ENCODE measurements at places on chromosomes 7 and 10. TPM values are rescaled to one million over a fixed set of nuclear protein-coding genes. Genes with fewer than 3 reads are reported as not detected.

DNA sequence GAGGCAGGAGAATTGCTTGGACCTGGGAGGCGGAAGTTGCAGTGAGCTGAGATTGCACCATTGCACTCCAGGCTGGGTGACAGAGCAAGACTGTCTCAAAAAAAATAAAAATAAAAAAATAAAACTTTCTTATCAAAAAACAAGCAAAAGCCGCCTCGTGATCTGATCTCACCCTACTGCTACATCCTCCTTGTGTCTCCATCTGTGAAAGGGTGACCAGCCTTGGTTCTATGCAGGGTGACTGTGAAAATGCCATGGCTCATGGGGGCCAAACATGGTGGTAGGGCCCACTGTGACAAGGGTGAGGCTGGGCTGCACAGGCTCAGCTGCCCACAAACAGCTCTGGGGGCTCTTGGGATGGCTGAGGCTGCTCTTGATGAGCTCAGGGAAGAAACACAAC is 968 bp upstream of the OPN4 start:
- no peak for DNase-seq

- no peak for DNase-seq
Measured at GRCh38 chr10:118032564-118032963, 14.2 kb downstream of the RAB11FIP2 start.

Gene PLXNA4
- 6.9 TPM for polyA plus RNA-seq

Gene CPA5
- polyA plus RNA-seq, result 1.5 TPM

Gene NSUN6
- 26.5 TPM for polyA plus RNA-seq

Gene CCDC172
- polyA plus RNA-seq, result not detected

- DNase-seq, result no peak
Measured at GRCh38 chr7:672891-673290, 53.6 kb upstream of the DNAAF5 start.

DNA sequence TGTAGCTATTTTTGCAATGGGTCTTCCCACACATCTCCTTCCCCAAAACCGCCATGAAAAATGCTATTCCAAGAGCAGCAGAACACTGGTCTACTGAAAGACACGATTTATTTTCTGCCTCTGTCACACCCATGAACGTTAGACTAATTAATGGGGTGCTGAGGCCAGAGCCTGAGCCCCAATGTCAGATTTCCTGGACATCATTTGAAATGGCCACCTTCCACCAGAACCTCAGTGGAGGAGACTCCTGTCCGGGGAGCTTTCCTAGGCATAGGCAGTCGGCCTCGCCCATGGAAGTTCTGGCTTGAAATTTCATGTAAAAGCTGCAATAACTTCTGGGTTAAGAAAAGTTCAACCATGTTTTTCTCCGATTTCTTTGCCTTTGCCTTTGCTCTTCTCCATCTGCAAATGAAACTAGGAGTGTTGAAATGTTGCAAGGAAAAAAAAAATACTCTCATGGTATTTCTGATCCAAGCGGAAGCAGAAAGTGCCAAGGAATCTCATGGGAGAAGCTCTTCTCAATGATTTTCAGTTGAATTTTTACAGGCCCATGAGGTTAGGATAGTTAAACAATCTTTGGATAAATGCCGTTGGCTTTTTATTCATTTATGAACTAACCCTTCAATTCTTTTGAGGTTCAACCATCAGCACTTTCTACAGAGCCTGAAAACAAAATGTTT is 570.8 kb upstream of the MGMT start:
- peak; percentile 95 for DNase-seq

DNA sequence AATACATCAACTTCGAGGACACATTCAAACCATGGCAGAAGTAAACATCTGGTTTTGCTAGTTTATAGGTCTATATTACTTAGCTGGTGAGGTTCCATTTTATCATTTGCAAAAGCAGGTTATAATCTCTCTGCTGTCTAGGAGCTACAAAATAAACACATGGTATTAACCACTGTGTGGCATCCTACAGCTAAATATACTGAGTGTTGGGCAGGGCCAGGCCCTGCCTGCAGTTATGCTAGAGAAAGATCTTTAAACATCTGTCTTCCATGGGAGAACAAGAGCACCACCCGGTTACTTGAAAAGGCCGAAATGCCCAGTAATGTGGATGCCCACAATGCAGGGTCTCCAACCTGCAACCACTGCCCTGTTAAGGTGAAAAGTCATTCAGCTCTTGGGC is 20.6 kb upstream of the FKBP9 start:
- DNase-seq, result no peak

DNA sequence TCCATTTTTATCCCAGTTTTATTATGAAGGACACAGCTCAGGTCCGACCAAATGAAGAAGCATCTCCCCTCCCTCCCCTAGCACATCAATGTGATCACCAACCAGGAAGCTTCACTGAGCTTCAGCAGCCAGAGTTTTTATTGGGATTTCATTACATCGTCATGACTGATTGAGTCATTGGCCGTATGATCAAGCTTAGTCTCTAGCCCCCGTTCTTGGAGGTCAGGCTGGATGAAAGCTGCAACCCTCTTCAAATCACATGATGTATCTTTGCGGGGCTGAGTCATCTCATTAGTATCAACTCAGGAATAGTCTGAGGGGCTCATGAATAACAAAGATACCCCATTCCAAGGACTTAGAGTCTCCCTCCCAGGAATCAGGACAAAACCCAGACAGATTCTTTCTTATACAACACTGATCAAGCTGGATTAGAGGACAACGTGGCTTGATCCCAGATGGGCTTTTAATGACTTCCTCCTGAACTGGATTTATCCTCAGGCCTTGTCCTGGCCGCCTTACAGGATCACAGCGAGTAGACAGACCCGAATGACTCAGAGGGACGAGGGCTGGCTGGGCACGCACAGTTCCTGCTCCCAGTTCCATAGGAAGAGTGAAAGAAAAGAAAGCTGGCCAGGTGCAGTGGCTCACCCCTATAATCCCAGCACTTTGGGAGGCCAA is 14.5 kb downstream of the LIMK1 start:
- no peak for DNase-seq

DNA sequence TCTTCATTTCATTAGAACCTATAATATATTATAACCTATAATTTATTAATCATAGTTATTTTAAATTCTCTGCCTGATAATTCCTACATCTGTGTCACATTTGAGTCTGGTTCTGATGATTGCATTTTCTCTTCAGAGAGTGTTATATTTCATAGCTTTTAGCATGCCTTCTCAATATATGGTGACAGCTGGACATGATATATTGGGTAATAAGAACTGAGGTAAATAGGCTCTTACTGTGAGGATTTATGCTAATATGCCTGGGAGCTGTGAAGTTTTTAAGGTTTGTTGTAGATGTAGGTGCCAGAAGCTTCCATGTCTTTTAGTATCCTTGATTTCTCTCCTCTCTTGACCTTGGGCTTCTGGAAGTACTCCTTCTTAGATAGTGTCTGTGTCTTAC is 325.9 kb upstream of the SEMA3D start:
- DNase-seq, result no peak

- peak; percentile 79 for DNase-seq
Measured at GRCh38 chr7:44259547-44260457, 59.0 kb downstream of the YKT6 start.

Gene SNX10
- polyA plus RNA-seq, result 2.0 TPM

Gene TAS2R5
- polyA plus RNA-seq, result 5.5 TPM

- DNase-seq, result no peak
Measured at GRCh38 chr7:45680776-45681175, 106.6 kb downstream of the ADCY1 start.

Gene CPSF4
- polyA plus RNA-seq, result 46.9 TPM

- DNase-seq, result no peak
Measured at GRCh38 chr7:3551536-3551935, 250.5 kb downstream of the SDK1 start.

GRCh38 chr10:46235705-46236545 is 50.9 kb upstream of the ANTXRL start:
- DNase-seq, result no peak

DNA sequence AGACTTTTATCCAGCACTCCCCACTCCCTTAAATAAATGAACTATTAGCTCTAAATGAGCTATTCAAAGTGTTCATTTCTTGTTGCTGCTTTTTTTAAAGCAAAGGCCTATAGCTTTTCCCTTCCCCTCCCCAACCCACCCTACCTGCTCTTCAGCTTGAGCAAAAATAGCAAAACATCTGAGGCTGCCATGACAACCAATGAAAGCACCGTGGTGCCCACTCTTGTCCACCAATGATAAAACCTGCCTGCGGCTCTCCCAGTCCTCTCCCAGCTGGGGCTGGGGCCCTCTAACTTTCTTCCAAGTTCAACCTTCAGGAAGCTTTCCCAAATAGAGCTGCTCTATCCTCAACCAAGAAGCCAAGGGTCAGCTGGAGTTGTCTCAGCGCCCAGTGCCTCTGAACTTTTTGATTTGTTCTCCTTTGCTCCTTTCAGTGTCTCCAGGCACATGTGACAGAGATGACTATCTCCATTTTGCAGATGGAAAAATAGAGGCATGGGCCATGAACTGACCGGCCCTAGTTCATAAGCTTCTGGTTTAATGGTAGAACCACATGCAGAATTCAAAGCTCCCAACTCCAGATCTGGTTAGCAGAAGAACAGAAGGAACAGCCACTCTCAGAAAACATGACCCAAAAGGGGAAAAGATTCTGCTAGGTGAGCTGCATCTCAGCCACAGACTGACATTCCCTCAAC is 47.7 kb downstream of the PIK3AP1 start:
- no peak for DNase-seq

Data from muscle of arm (tissue), 14 donors.